Activated T-cell treated with anti-CD3 and anti-CD28 coated beads, Interleukin-2, amount 50 U/mL, for 4 hours (primary cell): ENCODE measurements at places on chromosomes 7 and 10. TPM values are rescaled to one million over a fixed set of nuclear protein-coding genes. Genes with fewer than 3 reads are reported as not detected.

Gene BLNK
- 0.95 TPM for total RNA-seq

Gene LRRC18
- not detected for total RNA-seq

Gene SFRP5
- total RNA-seq = 0.28 TPM

Gene MYH16
- total RNA-seq = not detected

DNA sequence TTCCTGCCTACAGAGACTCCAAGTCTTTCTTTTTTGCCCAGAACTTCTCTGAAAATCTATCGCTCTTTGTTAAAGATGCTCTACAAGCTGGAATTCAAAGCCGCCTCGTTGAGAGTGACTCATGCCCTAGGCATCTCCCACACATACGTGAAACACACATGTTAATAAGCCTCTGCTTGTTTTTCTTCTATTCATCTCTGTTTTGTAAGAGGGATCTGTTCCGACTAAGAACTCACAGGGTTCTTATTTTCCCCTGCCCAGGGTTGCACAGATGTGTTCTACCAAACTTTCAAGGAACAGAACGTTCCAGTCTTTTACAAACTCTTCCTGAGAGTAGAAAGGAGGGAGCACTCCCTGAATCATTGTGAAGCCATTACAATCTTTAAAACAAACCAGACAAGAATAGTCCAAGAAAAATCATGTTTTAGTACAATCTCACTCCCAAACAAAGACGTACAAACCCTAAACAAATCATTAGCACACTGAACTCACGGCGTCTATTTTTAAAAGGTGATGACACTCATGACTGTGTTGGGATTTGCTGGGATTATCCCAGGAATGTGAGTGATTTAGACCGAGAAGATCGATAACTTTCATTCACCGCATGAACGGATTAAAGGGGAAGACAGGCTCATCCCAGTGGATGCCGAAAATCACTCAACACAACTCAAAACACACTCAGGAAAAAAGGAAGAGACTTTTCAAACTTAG, 55.3 kb upstream of the INPP5A start:
- no peak for DNase-seq

- DNase-seq = no peak
These were observed 601.4 kb upstream of the MGMT start for GRCh38 chr10:128865436-128866195.

GRCh38 chr10:122884166-122884565, 4.8 kb upstream of the FAM24B start:
- DNase-seq = no peak

- DNase-seq = no peak
These were observed 61.8 kb upstream of the LRRC18 start for GRCh38 chr10:49001402-49001801.

DNA sequence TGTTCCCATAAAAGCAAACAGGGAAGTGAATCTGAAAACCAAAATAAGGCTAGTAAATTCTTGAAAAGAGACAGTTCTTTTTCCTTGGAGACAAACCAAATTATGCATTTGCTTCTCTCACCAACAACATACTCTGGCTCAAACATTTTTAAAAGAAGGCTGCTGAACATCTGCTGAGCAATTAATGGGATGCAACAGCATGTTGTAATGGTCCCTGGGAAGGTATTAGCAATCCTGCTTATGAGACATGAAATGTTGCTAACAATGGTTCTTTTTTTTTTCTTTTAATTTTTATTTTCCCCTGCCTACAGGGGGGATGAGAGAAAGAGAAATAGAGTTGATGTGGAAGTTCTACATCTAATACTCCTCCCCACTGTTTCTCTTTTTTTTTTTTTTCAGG, 572.1 kb downstream of the SORCS1 start:
- no peak for DNase-seq

GRCh38 chr10:88033793-88034192, 170.4 kb downstream of the PTEN start:
- no peak for DNase-seq

GRCh38 chr10:18767981-18768380, 108.8 kb downstream of the ARL5B start:
- no peak for DNase-seq

- no peak for DNase-seq
These were observed 10.9 kb upstream of the DMBT1 start for GRCh38 chr10:122549636-122550035.
